ENCODE measurements at places on chromosomes 4 and X.

GRCh38 chrX:140362861-140363260 lies 142.0 kb downstream of the SOX3 start:
- H3K4me3 ChIP-seq: no peak overlapping the region
- no peaks in the 10 kb centered on the region for H3K36me3 ChIP-seq
- H3K4me1 ChIP-seq: no peaks in the 10 kb centered on the region

- H3K27me3 ChIP-seq: no peaks in the 10 kb centered on the region
- H3K36me3 ChIP-seq: peaks cover 2% of the 10 kb centered on the region
- DNase-seq: no peak
- H3K4me1 ChIP-seq: no peaks in the 10 kb centered on the region
- H3K27ac ChIP-seq: no peak overlapping the region
Observed at GRCh38 chrX:130896802-130897501, 6.1 kb downstream of the ENOX2 start.

DNA sequence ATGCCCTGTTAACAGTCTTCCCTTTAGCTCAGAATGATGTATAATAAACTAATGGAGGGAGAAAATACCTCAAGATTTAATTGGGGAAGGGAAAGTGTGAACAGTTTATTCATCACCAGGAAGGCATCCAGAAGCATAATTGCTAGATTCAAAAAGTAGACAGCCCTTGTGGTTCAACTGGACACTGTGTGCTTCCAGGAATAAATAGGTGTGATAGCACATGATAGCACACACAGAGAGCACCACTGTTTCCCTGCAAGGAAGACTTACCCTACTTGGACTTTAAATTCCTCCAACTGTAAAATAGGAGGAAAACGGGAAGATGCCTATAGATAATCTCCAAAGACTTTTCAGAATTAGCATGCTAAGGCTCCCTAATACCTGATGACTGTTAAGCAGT lies 27.8 kb downstream of the SLC39A8 start:
- DNase-seq: no peak
- H3K27ac ChIP-seq: no peak overlapping the region

GRCh38 chrX:102580891-102581290 lies 18.4 kb upstream of the ARMCX5 start:
- DNase-seq: no peak
- H3K27me3 ChIP-seq: no peaks in the 10 kb centered on the region
- H3K4me1 ChIP-seq: no peaks in the 10 kb centered on the region
- no peaks in the 10 kb centered on the region for H3K36me3 ChIP-seq
- no peak overlapping the region for H3K27ac ChIP-seq
- H3K4me3 ChIP-seq: no peak overlapping the region

DNA sequence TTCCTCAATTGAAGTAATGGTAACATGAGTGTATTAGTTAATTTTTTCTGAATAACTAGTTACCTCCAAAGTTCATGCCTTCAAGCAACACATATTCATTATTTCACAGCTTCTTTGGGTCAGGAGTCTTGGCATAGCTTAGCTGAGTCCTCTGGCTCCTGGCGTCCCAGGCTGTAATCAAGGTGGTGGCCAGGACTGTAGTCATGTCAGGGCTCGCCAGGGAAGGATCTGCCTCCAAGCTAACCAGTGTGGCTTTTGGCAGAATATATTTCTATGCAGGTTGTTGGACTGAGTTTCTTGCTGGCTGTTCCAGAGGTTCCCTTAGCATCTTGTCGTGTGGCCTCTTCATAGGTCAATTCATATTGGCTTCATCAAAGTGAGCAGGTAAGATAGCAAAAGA lies 10.0 kb upstream of the HS3ST1 start:
- H3K27ac ChIP-seq: no peak overlapping the region
- no peaks in the 10 kb centered on the region for H3K36me3 ChIP-seq

GRCh38 chr4:147769386-147769785 lies 37.5 kb downstream of the ARHGAP10 start:
- H3K4me1 ChIP-seq: peaks cover 1% of the 10 kb centered on the region
- H3K36me3 ChIP-seq: no peaks in the 10 kb centered on the region
- H3K4me3 ChIP-seq: no peak overlapping the region
- H3K27me3 ChIP-seq: no peaks in the 10 kb centered on the region
- H3K27ac ChIP-seq: no peak overlapping the region

DNA sequence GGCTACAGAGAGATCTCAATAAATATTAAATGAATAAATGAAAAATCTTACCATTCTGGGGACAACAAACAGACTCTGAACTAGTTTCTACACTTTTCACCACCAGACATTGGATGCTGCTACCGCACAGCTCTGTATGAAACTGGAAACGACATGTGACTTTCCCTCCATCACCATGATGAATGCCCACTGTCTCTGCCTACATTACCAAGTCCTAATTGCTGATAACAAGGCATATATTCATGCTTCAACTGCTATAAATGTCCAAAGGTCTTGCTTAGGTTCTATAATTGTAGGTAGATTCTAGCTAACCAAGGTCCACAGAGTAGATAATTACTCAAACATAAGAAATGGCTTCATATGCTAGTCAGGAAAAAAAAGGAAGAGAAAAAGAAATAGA lies 399.4 kb upstream of the ADGRL3 start:
- no peak overlapping the region for H3K4me3 ChIP-seq
- peak; percentile 75 for DNase-seq
- no peaks in the 10 kb centered on the region for H3K27me3 ChIP-seq
- H3K4me1 ChIP-seq: no peaks in the 10 kb centered on the region
- H3K27ac ChIP-seq: peak overlapping the region; percentile 70

GRCh38 chrX:136048446-136048845 lies 63.2 kb downstream of the SLC9A6 start:
- H3K27ac ChIP-seq: no peak overlapping the region
- H3K36me3 ChIP-seq: no peaks in the 10 kb centered on the region
- no peaks in the 10 kb centered on the region for H3K27me3 ChIP-seq

- no peak for DNase-seq
- no peak overlapping the region for H3K27ac ChIP-seq
- no peaks in the 10 kb centered on the region for H3K27me3 ChIP-seq
- H3K36me3 ChIP-seq: peaks cover 18% of the 10 kb centered on the region
- H3K4me3 ChIP-seq: no peak overlapping the region
- H3K4me1 ChIP-seq: no peaks in the 10 kb centered on the region
Observed at GRCh38 chr4:3233391-3234071, 15.4 kb upstream of the MSANTD1 start.

- no peak overlapping the region for H3K4me3 ChIP-seq
- H3K4me1 ChIP-seq: no peaks in the 10 kb centered on the region
- no peak overlapping the region for H3K27ac ChIP-seq
- H3K27me3 ChIP-seq: peaks cover 6% of the 10 kb centered on the region
Observed at GRCh38 chr4:1768367-1769034, 24.6 kb upstream of the FGFR3 start.

GRCh38 chrX:41973208-41973607 lies 49.9 kb upstream of the CASK start:
- H3K27me3 ChIP-seq: no peaks in the 10 kb centered on the region
- H3K36me3 ChIP-seq: no peaks in the 10 kb centered on the region
- no peak for DNase-seq
- no peak overlapping the region for H3K4me3 ChIP-seq
- H3K27ac ChIP-seq: no peak overlapping the region

- peaks cover 71% of the 10 kb centered on the region for H3K36me3 ChIP-seq
- H3K4me1 ChIP-seq: no peaks in the 10 kb centered on the region
- no peak for DNase-seq
Observed at GRCh38 chr4:8205241-8205707, 6.2 kb downstream of the SH3TC1 start.

All from small intestine (tissue), 16 donors.